BJ (cell line): ENCODE measurements at places on chromosomes 7 and 10.
A peak's percentile ranks its signal among the peaks of the same experiment; 100 is the strongest.

- DNase-seq = no peak
Measured at GRCh38 chr10:114412907-114413797, 8.8 kb upstream of the AFAP1L2 start.

DNA sequence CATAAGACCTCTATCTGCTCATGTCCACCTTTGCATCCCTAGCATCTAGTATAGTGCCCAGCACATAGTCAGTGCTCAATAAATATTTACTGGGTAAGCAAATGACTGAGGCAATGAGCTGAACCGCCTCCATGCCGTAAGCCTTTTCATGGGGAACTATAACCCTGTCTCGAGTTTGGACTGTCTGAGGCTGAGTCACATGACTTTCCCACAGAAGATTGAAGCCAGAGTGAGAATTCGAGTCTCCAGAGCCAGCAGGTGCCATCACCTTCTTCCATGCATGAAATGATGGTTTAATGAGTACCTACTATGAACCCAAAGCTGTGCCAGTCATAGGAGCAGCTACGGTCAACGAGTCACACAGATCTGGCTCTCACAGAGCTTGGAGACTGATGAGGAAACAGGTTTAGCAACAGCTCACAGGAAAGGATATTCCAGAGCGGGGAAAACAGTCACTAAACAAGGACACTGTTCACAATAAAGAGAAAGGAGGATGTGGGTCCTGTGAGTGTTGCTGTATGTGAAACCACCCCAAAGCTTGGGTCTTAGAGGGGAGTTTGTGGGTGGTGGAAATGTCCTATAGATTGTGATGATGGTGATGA, 75.2 kb downstream of the TEX36 start:
- no peak for DNase-seq

GRCh38 chr10:116171505-116171904, 101.5 kb downstream of the GFRA1 start:
- DNase-seq = no peak

DNA sequence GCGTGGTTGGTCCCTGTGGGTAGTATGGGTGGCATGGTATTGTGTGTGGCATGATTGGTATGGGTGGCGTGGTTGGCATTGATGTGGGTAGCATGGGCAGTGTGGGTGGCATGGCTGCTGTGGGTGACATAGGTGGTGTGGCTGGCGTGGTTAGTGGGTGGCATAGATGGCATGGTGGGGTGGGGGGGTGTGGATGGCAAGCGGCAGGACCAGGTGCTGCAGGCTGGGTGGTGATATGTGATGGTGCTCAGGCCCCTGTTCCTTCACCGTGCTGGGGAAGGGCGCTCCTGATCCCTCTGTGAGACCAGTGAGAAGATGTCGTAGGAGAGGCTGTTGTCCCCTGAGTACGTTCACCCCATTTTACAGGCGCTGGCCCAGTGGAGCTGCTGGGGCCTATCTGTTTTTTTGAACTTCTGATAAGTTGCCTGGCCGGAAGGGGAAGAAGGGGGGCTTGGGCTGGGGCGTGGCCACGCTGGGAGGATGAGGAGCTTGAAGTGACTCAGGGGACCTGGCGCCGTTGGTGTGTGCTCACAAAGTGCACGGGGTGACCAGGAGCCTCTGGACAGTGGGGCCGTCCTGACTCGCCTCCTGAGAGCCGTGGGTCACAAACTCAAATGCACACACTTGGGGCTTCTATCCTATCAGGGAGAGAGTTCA, 17.5 kb downstream of the INPP5A start:
- no peak for DNase-seq

GRCh38 chr10:126252884-126253610, 135.2 kb downstream of the ADAM12 start:
- peak; percentile 99 for DNase-seq

- DNase-seq = no peak
Measured at GRCh38 chr7:36165059-36165458, 12.0 kb downstream of the EEPD1 start.

DNA sequence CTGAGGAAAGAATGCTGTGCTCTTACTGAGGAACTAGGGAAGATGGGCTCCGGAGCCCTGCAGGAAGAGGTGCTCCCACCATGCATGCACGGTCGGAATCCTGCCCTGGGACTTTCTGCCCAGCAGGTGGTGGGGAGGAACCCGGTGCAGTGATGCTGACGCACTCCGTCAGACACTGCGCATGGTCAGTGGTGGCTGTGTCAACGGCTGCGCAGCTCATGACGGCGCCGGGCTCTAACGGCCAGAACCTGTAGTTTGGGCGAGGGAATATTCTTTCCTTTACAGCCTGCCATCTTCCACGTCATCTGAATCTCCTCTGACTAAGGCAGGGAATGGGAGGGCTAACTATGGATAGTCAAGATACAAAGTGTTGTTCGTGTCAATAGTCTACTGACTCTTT, 189.2 kb upstream of the MGMT start:
- DNase-seq = no peak

- no peak for DNase-seq
Measured at GRCh38 chr7:74138945-74139843, 35.0 kb upstream of the EIF4H start.

DNA sequence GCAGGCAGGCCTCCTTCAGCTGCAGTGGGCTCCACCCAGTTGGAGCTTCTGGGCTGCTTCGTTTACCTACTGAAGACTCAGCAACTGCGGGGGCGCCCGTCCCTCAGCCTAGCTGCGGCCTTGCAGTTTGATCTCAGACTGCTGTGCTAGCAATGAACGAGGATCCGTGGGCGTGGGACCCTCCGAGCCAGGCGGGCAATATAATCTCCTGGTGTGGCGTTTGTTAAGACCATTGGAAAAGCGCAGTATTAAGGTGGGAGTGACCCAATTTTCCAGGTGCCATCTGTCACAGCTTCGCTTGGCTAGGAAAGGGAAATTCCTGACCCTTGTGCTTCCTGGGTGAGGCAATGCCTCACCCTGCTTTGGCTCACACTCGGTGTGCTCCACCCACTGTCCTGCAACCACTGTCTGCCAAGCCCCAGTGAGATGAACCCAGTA, 159.2 kb upstream of the FOXP2 start:
- no peak for DNase-seq
